ENCODE measurements at places on chromosomes 1 and 21.
A peak's percentile ranks its signal among the peaks of the same experiment; 100 is the strongest.

DNA sequence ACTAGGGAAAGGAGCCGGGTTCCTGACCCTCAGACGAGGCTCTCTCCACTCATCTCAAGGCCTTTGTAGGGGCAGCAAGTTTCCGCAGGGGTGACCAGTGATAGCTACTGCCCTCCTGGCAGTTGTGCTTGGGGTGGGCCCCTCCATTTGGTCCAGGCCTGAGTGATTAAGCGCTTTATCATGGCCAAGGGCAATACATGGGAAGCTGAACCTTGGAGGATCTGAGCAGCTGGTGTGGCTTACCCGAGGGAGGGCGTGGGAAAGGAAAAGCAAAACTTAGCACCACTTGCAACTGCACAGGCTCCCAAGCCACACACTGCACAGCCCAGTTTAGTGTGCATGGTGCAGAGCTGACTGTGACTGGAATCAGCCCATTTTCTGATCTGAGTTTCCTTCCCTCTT, 47.8 kb downstream of the GADD45A start:
- no peak for DNase-seq

DNA sequence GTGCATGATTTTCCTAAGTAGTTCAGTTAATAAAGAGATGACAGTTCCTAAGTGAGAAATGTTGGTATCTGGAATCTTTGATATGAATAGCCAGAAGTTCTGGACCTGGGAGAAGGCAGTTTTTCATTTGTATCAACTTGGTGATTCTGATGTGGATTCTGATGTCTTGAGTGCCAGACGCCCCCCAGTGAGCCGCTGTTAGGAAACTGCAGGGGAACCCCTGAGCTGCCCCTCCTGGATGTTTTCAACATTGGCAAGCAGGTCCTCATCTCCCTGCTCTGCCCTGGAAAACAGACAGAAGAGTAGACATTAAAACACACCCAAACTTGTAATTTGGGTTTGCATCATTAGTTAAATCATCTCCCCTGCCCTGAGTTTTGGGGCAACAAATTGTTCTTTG, 7.4 kb downstream of the ETS2 start:
- DNase-seq, result no peak

DNA sequence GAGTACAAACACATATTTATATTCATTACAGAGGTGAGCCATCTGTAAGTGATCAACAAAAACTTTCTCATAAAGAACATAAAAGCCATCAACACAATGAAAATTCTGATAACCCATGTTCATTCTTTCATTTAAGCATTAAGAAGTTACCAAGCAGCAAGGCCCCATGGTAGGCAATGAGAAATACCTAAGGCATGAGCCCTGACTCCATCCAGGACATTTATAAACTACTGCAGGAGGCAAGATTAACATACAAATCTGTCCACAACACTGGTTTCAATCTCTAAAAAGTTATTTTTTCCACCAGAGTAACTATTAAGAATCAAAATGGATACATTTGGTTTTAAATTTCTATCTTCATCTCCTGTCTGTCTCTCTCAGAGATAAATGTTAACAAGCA, 76.1 kb downstream of the SIPA1L2 start:
- no peak for DNase-seq

DNA sequence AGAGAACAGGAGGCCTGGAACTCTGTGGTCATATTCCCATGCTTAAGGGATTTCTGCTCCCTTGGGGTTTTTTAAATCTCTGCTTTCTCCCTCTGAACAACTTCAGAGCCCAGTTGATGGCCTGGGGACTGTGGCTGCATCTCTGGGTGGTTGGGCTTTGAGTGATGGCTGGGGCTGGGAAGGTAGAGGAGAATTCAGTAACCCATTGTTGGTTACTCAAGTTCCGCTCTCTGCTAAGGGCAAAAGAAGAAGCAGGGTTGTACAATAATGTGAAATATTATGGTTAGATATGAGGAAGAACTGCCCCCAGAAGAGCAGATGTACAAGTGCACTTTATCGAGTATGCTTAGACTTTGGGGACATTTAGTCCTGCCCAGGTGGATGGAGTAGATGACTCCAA, 72.1 kb upstream of the CNTN2 start:
- DNase-seq, result no peak

- DNase-seq, result no peak
These were observed 132.3 kb downstream of the GLIS1 start for GRCh38 chr1:53606651-53607051.

DNA sequence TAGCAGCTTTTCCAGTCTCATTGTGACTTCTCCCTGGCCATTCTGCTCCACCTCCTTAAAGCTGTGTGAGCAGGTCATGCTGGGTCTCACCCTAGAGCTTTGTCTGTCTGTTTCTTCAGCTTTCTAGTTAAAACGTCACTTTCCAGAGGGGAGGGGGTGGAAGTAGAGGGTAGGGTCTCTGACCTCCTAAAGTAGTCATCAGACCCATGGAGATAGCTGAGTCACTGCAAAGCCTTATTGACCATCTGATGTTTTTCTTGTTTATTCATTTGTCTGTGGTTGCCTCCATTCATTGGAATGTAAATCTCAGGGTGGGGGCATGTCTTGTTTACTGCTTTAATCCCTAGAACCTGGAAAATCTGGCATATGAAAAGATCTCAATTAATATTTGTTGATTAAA, 52.7 kb downstream of the ELF3 start:
- peak; percentile 61 for DNase-seq

DNA sequence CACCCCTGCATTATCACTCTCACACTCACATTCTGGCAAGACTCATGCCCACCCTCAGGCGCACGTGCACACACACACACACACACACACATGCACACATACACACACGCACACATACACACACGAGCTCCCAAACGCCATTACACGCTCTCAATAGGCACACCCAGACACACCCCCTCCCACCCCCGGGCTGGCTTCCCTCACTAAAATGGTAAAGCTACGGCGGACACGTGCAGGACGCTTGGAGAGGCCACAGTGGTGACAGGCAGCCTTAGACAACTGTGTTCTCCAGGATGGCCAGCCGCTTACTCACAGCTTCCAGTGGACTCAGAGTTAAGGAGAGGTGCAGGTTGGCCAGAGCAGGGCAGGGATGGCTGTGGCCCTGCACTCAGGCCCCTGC, 10.1 kb downstream of the MATN1 start:
- no peak for DNase-seq

GRCh38 chr1:206075786-206076755, 23.1 kb downstream of the RHEX start:
- no peak for DNase-seq
